ENCODE measurements at places on chromosomes 11 and 22.

GRCh38 chr11:33651990-33652389 is 48.6 kb downstream of the C11orf91 start:
- no peak for DNase-seq

- DNase-seq, result no peak
Observed at GRCh38 chr11:97351939-97352338, 962.1 kb downstream of the JRKL start.

DNA sequence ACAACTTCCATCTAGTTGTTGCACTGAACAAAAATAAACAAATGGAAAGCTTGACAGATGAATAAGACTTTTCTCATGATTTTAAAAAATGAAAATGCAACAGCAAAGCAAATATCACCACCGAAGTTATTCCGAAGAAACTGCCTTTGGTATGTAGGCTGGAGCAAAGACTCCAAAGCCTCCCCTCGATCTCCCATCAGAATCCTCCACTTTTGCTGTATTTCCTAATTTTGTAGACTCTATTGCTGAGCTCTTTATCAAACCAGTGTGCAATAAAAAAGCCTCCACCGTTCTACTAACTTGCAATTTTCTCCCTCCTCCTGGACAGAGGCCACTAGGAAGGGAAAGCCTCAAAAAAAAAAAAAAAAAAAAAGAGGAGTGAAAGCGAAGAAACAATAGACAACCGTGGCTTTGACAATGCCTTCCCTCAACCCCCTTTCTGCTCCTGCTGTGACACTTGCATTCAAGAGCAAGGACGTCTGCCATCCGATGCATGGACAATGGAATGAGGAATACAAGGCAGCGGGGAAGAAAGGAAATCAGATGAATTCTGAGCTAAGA is 190.9 kb upstream of the BLID start:
- no peak for DNase-seq

DNA sequence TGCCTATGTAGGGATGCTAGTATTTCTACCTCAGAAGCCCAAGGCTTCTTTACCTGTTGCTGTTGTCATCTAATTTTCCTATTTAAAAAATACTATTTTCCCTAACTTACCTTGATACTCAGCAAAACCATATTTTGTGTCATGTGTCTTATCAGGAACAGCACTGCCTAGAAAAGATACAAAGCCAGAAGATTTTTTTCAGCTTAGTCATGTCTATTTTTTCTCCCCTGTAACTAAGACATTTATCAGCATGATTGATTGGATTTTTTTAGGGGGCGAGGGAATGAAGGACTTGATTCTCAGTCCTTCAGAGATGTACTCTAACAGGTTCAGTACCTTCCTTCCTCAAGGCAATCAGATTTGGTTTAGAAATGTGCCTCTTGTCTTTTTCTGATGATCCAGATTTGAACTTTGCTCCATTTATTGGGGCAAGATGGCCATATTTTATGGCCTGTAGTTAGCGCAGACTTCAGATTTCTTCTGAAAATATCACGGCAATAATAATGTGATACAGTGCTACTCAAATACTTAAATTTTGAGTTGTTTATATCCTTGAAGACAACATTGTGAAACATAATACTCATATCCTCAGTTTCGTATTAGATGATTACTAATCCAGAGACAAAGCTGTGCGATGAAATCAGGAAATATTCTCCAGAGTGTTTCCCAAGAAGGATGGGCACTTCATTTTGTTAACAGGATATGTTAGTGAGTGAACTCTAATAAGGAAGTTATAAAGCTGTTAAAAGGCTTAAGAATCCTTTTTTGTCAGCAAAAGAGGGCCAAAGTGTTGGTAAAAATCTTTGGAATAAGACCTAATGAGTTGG is 3.8 kb upstream of the PIK3IP1 start:
- DNase-seq, result no peak

- no peak for DNase-seq
Observed at GRCh38 chr11:30801357-30801756, 215.2 kb upstream of the MPPED2 start.

DNA sequence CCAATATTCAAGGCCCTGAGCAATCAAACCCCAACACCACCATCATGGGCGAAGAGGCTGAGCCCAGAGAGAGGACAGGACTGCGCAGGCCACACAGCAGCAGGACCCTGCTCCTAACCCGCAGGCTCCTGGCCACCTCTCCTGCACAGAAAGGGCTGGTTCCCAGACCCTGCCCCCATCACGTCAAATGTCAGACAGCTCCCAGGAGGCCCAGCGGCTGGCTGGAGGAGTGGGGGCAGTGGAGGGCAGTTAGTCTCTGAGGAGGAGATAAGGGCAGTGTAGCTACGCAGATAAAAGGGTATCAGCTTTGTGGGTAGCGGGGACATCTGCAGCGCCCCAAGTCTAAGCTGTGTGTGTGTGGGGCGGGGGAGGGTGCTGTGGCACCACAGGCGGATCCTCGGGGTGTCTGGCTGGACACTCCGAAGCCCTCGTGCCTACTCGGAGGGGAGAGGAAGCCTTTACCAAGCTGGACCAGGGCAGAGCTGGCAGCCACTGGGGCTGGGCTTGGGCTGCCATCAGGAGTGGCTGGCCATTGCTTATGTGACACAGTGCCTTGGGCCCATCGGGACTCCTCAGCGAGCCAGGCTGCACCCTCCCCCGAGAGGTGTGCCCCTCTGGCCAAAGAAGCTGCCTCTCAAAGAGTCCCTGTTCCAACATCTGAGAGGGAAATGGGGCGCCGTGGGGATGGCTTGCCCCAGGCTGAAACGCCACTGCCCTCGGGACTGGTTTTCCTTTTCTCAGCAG is 21.5 kb downstream of the FADS3 start:
- DNase-seq, result no peak

GRCh38 chr11:111018566-111018965 is 227.0 kb upstream of the POU2AF2 start:
- no peak for DNase-seq

DNA sequence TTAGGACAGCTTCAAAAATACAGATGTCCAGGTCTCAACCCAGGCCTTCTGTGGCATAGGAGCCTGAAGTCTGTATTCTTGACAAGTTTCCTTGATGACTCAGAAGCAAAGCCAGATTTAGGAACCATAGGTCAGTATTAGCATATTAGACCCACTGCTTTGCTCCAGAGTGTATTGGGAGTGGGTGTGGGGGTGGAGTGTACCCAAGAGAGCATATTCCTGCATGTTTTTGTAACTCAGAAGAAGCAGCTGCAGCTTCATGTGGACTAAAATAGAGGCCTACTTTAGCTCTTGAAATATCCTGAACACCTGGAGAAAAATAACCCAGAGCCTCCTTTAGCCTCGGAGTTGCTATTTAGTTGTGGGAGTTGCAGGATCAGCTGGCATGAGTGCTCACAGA is 106.7 kb downstream of the CCDC81 start:
- DNase-seq, result no peak

GRCh38 chr11:85299258-85299942 is 327.7 kb downstream of the DLG2 start:
- DNase-seq, result no peak

DNA sequence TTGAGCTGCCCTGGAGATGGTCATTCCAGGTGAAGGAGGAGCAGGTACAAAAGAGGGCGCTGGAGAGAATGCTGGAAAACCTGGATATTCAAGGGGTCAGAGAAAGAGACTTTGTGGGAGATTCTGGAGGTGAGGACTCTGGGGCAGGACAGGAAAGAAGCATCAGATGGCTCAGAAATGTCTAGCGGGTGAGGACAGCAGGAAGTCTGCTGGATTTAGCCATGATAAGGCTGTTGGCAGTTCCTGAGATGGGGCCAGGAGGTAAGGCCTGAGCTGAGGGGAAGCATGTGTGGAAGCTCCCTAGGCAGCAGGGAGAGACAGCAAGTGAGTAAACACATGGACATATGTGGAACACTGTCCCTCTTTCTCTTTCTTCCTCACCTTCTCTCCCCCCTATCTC is 1.5 kb downstream of the UPB1 start:
- DNase-seq, result no peak

GRCh38 chr11:105149477-105149876 is 9.9 kb upstream of the CARD18 start:
- DNase-seq, result no peak

DNA sequence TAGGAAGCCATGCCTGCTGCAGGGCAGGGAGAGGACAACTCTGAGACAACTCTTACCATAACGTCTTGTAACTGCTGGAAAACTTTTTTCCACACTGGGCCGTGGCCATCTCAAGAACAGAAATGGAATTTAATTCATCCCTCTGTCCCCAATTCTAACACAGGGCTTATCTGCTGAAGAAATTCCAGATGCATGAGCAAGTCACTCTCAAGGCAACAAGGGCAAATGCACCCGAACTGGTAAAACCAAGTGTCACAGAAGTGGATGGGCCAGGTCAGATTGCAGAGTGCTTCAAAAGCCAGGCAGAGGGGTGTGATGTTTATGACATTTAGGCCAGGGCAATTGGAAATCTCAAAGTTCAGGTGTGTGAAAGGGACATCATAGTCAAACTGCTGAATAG is 7.4 kb downstream of the SMPD1 start:
- no peak for DNase-seq

GRCh38 chr11:34198523-34198922 is 93.1 kb downstream of the NAT10 start:
- no peak for DNase-seq

DNA sequence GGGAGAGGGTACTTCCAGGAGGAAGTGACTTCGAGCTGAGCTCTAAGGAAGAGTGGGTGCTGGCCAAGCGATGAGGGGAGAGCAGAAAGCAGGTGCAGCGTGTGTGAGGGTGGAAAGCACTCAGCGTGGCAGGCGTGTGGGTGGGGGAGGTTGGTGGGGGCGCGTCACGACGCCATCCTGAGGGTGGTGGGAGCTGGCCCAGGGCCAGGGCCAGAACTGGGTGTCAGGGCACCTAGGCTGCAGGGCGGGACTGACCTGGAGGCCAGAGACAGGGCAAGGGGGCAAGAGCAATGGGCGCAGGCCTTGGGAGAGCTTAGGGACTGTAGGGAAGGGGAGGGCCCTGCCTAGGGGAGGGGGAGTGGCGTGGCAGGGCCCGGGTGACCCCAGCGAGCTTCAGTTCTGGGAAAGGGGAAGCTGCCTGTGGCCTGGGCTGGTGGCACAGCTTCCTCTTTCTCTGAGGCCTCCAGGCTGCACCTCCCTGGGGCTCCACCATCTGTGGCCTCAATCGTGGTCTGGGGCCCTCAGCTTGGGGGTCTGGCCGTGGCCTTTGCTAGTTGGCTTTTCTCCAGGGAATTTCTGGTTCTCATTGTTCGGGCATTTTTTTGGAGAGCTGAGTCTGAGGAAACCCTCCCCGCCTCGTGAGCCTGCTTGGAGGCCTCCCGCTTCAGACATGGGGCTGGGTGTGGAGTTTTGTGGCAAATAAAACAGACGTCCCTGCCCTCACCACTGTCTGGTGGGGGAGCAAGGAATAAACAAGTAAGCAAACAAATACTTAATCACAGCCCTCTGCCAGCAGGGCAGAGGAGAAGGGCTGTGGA is 8.9 kb downstream of the RELT start:
- no peak for DNase-seq

DNA sequence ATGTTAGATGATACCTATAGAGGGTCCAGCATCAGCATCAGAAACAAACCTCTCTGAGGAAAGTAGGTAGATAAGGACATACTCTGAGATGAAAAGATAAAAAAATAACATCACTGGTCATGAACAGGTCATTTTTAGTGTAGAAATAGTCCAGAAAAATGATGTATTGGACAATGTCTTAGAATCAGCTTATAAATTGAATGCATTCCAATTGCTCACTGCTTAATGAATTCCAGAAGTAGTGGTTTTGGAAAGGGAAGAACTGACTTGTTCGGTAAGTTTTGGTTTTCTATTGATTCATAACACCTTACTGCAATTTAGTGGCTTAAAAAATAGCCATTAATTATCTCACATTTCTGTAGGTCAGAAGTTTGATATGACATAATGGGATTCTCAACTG is 929.5 kb upstream of the CCDC90B start:
- no peak for DNase-seq

DNA sequence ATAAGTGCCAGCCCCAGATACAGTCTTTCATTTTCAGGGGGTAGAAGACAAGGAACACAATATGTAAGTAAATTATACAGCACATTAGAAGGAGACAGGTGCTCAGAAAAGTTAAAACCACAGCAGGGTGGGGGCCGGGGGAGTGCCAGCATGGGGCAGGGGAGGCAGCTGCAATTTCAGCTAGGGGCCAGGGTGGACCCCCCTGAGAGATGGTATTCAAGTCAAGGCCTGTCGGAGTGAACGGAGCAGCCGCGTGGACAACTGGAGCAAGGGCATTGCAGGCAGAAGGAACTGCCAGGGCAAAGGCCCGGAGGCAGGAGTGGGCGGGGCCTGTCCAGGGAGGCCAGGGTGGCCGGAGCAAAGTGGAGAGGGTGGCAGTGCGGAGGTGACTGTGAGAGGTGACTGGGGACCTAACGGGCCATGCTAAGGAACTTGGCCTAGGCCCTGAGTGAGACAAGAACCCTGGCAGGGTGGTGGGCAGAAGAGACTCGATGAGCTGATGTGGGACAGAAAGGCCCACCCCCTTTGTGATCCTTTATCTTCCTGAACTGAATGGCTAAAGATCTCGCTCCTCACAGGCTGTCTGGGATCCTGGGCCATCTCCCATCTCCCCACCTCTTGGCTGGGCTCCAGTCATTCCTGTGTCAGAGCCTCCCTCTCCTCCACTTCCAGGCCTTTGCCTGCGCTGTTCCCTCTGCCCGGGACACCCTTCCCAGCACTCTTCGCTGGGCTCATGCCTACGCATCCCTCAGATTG is 22.4 kb upstream of the FLRT1 start:
- DNase-seq, result no peak

DNA sequence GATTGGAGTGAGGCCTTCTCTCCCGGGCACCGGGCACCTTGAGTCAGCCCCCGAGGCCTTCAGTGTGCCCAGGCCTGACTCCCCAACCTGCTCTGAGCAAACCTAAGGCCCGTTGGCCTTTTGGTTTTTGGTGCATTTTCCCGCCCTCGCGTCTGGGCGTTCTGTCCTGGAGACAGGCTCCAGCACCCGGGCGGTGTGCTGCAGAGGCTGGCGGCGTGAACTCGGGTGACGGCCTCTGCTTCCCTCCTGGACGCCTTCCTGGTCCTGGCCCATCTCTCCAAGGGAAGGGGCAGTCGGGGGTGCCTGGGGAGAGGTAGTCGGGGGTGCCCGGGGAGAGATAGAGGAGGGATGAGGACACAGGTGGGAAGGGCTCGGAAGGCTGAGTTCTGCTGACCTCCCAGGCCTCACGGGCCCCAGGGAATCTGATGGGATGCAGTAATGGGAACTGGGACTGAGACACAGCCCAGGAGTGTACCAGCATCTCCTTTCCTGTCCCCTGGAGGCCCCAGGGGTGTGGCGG is 1326.4 kb downstream of the BRD1 start:
- no peak for DNase-seq

Data from caudate nucleus (tissue), 63 donors.